Thoracic aorta (tissue), 2 donors: ENCODE measurements at places on chromosomes 13 and 19.

GRCh38 chr19:38715555-38715954, 28.7 kb downstream of the CAPN12 start:
- no peak overlapping the region for H3K4me3 ChIP-seq
- DNase-seq = peak; percentile 66
- no peaks in the 10 kb centered on the region for H3K27me3 ChIP-seq
- peaks cover 76% of the 10 kb centered on the region for H3K4me1 ChIP-seq
- H3K27ac ChIP-seq = peak overlapping the region; percentile 81

- H3K4me3 ChIP-seq = no peak overlapping the region
- H3K27ac ChIP-seq = no peak overlapping the region
- no peaks in the 10 kb centered on the region for H3K27me3 ChIP-seq
- DNase-seq = no peak
Measured at GRCh38 chr19:49848938-49849337, 2.0 kb upstream of the PTOV1 start.

DNA sequence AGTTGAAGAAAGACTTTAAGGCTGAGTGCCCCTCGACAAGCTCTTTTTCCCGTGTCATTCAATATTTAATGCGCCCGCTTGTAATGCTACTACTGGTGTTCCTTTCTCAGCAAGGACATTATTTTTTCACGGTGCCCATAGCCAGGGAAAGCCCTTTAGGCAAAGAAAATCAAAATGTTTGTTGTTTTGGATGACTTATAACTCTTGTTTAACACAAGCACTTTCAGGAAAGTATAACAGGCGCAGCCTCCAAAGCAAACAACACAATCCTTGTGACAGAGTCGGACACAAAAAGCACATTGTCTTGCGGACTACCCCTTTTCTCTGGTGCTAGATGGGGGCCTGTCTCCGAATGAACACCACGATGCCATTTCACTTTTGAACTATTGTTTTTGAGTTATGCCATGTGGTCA, 12.4 kb downstream of the ZIC5 start:
- H3K4me1 ChIP-seq = peaks cover 32% of the 10 kb centered on the region
- no peak for DNase-seq
- H3K4me3 ChIP-seq = peak overlapping the region; percentile 30
- no peaks in the 10 kb centered on the region for H3K36me3 ChIP-seq

DNA sequence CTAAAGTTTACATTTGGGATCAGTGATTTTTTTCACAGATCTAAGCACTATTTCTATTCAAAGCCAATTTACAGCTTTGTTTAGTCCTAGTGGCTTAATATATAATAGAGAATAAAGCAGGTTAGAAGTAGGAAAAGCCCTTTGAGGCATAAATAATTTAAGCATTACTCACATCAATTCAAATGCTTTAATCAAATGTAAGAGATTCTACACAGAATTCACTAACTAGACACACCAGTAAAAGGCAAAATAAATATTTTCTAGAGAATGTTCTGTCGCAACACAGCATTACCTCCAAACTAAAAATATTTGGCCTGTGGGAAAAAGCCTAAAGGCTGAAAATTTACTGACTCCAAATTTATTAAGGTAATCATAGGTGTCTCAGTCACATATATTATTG, 31.3 kb downstream of the KCTD12 start:
- peak overlapping the region; percentile 41 for H3K27ac ChIP-seq
- H3K4me3 ChIP-seq = no peak overlapping the region
- DNase-seq = no peak
- no peaks in the 10 kb centered on the region for H3K27me3 ChIP-seq
- no peaks in the 10 kb centered on the region for H3K36me3 ChIP-seq

- no peaks in the 10 kb centered on the region for H3K4me1 ChIP-seq
- H3K27ac ChIP-seq = no peak overlapping the region
- H3K4me3 ChIP-seq = no peak overlapping the region
- no peaks in the 10 kb centered on the region for H3K27me3 ChIP-seq
Measured at GRCh38 chr13:36006894-36007675, 124.1 kb downstream of the DCLK1 start.

- H3K27ac ChIP-seq = no peak overlapping the region
- no peak overlapping the region for H3K4me3 ChIP-seq
- no peaks in the 10 kb centered on the region for H3K36me3 ChIP-seq
- no peaks in the 10 kb centered on the region for H3K27me3 ChIP-seq
- H3K4me1 ChIP-seq = peaks cover 3% of the 10 kb centered on the region
Measured at GRCh38 chr13:30346153-30346788, 38.9 kb upstream of the KATNAL1 start.

DNA sequence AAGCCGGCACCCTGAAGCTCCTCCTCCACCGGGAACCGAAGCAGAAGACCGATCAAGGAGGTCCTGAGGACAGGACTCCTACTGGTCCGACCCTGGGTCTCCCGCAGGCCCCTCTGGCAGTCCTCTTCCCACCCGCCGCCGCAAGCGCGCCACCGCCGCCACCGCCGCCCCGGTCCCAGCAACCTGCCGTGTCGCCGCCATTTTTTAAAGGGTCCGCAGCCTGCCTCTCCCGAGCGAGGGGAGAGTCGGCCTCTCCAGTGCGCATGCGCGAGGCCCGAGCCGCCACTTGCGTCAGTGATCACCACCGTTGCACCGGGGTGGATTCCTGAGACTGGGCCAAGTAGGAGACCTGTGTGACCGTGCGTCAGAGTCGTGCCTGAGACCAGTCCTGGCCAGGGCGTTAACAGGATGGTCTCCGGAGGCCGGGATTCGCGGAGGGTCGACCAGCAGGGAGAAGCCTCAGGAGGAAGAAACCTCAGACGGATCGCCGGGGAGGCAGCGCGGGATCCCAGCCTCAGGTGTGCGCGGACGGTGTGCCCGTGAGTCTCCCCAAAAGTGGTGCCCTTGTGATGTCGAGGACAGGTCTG, 51.6 kb downstream of the ZNF146 start:
- no peak for DNase-seq
- no peaks in the 10 kb centered on the region for H3K36me3 ChIP-seq
- H3K4me3 ChIP-seq = no peak overlapping the region
- H3K4me1 ChIP-seq = no peaks in the 10 kb centered on the region
- no peaks in the 10 kb centered on the region for H3K27me3 ChIP-seq

DNA sequence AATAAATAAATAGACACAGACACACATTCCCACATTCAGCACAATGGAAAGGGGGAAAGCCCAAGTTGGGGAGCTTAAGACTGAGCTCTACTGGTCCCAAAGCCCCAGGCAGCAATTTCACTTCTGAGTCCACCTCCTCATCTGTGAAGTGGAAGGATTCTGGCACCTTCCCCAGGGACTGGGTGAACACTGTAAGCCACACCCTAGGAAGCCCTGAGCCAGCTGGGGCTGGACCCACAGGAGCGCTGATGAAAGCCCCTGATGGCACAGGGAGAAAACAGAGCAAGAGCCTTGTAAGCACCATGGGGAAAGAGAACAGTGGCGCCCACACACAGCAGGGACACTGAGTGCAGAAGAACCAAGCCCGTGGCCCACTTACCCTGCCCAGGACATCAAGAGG, 37.8 kb downstream of the EPS15L1 start:
- H3K36me3 ChIP-seq = peaks cover 5% of the 10 kb centered on the region
- H3K27ac ChIP-seq = no peak overlapping the region
- no peak for DNase-seq
- H3K4me3 ChIP-seq = no peak overlapping the region
- H3K27me3 ChIP-seq = no peaks in the 10 kb centered on the region

GRCh38 chr13:48315969-48316650, 12.6 kb downstream of the RB1 start:
- no peak overlapping the region for H3K4me3 ChIP-seq
- no peaks in the 10 kb centered on the region for H3K27me3 ChIP-seq
- no peaks in the 10 kb centered on the region for H3K36me3 ChIP-seq
- DNase-seq = no peak

DNA sequence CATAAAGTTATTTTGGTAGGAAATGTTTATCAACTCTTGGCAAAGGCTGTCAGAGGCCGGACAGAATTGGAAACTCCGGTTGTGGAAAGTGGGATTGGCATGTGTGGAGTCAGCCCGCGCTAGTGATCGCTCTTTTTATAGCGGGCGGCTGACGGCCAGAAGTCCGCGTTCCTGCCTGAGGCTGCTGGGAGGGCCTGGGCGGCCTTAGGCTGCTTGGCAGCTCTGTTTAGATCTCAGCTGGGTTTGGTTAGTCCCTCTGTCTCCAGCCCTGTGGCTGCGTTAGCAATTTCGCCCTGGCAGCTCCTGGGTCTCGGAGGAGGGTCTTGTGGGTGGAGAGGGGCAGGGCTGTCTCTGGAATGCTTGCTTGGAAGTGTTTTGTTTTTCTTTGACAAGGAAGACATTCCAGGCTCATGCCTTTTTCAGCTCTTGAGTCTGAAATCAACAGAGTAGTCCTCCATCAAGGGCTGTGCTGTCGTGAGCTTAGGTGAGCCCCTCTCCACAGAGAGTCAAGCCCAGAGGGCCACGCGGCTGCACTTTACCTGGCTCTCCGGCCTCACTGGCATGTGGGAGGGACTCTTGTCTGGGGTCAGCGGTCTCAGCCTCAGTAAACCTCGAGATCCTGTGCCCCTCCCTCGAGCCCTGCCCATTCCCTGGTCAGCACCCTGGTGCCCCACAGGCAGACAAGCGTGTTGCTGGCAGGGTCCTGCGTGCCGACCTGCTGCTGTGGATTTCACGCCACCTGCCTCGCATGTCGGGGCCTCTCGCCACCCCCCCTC, 22.5 kb downstream of the DOT1L start:
- H3K4me1 ChIP-seq = peaks cover 19% of the 10 kb centered on the region
- peaks cover 3% of the 10 kb centered on the region for H3K36me3 ChIP-seq
- H3K27ac ChIP-seq = peak overlapping the region; percentile 74
- no peaks in the 10 kb centered on the region for H3K27me3 ChIP-seq

GRCh38 chr13:40993987-40994386, 25.1 kb downstream of the ELF1 start:
- H3K4me1 ChIP-seq = peaks cover 32% of the 10 kb centered on the region
- H3K27ac ChIP-seq = no peak overlapping the region

- H3K27ac ChIP-seq = peak overlapping the region; percentile 98
- H3K4me3 ChIP-seq = peak overlapping the region; percentile 89
- H3K27me3 ChIP-seq = no peaks in the 10 kb centered on the region
Measured at GRCh38 chr19:34173193-34173956, 1.1 kb downstream of the LSM14A start.

DNA sequence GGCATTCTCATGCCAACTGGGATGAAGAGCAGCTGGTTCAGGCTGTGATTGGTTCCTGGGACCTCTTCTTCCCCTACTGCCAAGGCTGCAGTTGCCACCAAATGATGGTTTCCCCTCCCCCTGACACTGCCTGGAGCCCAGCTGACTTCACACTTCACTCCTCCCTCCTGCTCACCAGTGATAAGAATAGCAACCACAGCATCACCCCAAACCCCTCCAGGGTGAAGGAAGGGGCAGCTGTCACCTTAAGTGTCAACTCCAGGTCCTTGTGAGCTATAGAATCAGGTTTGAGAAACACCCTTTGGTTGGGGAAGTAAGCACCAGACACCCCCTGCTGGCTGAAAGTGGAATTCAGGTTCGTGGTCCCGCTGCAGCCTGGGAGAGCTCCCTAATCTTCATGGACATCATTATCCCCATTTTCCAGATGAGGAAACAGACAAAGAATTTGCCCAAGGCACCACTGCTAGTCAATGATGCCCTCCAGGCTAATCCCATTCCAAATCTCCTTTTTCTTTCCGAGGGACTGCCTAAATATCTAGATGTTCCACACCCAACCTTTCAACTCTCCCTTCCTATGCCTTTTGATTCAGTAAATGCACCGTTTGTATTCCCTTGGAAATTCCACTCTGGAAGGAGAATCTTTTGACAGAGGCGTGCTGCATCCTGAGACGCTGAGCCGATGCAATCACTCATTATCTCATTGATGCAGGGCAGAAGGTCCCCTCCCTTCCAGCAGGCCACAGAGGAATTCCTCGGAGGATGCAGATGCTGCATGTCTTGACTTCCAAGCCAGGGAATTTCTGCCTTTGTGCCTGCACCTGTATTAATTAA, 50.6 kb upstream of the UQCRFS1 start:
- no peaks in the 10 kb centered on the region for H3K4me1 ChIP-seq
- no peak overlapping the region for H3K4me3 ChIP-seq
- no peaks in the 10 kb centered on the region for H3K36me3 ChIP-seq
- no peak overlapping the region for H3K27ac ChIP-seq
- no peak for DNase-seq

DNA sequence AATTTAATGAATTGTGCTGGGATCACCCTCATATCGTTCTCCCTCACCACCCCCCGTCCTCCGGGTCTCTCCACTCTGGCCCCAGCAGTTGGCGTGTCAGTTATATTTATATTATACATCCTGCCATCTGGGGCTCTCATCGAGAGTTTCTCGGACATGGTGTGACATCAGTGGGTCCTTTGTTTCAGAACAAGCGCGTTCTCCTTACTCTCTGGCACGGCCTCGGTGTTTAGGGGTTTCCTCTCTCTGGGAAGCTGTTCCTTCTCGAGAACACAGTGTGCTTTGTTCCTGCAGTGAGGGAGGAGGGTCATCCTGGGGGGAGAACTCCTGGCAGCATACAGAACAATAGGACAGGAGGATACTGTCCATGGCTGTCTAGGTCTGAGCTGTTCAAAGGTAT, 9.8 kb upstream of the MCF2L start:
- no peak overlapping the region for H3K27ac ChIP-seq
- H3K36me3 ChIP-seq = no peaks in the 10 kb centered on the region
- no peaks in the 10 kb centered on the region for H3K27me3 ChIP-seq
- H3K4me1 ChIP-seq = no peaks in the 10 kb centered on the region

- no peak for DNase-seq
- no peaks in the 10 kb centered on the region for H3K4me1 ChIP-seq
- no peak overlapping the region for H3K4me3 ChIP-seq
- H3K27me3 ChIP-seq = no peaks in the 10 kb centered on the region
Measured at GRCh38 chr13:41652735-41653361, 195.5 kb downstream of the RGCC start.

DNA sequence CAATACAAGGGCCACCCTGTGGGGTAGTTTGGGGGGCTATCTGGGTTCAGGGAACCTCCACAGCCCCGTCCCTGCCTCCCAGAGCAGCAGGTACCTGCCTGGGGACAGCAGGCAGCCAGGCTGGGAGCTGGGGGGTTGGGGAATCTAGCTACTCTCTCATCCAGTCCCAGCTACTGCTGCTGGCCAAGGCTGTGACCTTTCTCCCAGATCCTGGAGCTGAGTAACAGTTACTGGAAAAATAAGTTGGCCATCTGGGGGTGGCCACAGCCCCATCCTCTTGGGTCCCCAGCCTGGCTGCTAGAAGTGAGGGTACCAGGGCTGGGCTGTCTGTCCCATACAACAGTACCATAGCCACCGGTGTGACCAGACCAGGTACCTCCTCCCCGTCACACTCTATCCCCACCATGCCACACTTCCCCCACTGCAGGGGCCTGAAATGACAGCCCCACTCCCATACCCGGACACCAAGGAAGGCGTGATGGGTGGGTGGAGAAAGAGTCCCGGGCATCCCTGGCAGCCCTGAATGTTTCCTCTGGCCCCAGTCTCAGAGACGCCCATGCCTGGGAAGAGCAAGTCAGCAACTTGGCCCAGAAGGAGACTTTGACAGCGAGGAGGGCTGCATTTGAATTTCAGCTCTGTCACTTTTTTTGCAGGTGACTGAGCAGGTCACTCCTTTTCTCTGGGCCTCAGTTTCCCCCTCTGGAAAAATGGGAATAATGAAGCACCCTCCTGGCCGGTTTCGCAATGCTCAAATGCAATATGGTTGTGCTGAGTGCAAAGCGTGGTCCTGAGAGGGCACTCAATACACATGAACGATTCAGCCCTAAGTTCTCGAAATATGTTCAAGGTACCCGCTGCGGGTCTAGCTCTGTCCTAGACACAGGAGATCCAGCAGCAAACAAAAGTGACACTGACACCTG, 30.7 kb upstream of the NFIC start:
- peak overlapping the region; percentile 92 for H3K27ac ChIP-seq
- H3K27me3 ChIP-seq = no peaks in the 10 kb centered on the region
- H3K36me3 ChIP-seq = no peaks in the 10 kb centered on the region
- peak overlapping the region; percentile 27 for H3K4me3 ChIP-seq

GRCh38 chr13:45280011-45280410, 61.0 kb downstream of the TPT1 start:
- H3K27me3 ChIP-seq = no peaks in the 10 kb centered on the region
- no peaks in the 10 kb centered on the region for H3K36me3 ChIP-seq
- H3K27ac ChIP-seq = no peak overlapping the region
- no peak for DNase-seq
- H3K4me3 ChIP-seq = no peak overlapping the region
